Muscle of leg (tissue), 16 donors: ENCODE measurements at places on chromosomes 6 and 20.

DNA sequence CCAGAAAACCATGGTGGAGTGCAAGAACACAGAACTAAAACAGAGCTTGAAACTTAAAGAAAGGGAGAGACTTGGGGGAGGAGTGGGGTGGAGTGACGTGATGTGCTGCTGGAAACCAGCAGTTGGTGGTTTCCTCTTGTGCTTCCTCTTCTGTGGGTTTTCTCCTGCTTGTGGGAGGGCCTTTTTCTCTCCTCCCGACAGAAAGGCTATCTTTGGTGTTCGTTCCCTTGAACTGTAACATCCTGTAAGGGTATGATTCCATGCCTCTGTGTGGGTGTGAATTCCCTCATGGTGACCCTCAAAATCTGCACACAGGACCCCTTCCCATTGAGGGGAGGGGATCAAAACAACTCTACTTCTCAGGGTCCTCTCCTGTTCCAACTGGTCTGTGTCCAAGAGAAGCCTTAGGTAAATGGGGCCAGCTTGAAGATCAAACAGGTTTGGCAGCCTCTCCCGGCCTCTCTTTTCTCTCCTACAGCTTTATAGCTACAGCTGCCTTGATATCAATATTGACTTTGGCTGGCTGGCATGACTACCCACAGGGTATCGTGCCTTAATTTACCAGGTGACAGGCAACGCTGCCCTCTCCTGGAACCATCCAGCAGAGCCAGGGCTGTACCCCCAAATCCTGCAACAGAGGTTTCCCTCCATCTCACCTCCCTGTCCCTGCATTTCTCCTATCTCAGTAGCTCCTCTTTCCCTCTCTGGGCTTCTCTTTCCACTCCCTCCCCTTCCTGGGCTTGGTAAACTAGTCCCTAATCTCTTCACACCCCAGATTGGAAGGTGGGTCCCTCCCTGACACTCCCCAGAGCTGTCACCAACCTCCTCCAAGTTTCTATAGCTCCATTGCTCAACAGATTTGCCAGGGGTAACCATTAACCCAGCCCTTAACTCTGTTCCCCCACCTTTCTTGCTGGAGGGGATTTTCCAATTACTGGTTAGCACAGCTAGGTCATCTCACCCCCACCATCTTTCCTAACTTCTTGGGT, 1.5 kb upstream of the MSH5 start:
- peak; percentile 90 for DNase-seq

DNA sequence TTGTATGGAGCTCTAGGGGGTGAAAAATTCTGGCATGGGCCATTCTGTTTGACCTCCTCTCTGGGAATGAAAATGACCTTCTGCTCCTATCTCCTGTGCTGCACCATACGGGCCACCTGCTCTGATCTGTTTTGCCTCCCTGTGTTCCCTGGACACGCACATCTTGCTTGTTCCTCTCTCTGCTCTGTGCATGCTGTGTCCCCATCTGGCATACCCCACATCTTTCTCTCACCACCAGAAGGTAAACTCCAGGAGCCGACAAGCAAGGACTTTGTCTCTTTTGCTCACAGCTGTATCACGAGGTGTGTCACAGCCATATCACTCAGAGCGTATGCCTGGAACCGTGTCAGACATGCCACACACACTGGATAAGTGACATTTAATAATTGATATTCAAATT, 208.4 kb upstream of the DTNBP1 start:
- DNase-seq, result no peak

DNA sequence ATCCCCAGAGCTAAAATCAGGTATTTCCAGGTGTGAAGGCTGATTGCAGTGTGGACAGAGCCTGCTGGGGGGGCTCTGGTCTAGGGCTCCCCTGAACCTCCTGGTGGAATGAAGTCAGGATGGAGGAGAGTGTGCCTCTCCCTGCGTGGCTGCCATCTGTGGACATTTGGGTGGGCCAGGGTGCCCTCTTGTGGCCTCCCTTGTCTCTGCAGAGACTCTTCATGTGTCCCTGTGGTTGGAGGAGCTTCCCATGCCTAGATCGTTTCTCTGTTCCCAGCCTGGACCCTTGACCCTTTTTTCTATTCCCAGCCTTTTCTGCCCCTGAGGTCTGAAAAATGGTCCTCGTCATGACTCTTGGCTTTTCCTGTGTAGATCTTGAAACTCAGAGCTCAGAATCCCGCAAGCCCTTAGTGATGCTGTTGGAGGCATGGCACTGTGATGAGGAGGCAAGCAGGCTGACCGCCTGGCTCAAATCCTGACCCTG, 9.9 kb upstream of the PSMF1 start:
- DNase-seq, result peak; percentile 37

DNA sequence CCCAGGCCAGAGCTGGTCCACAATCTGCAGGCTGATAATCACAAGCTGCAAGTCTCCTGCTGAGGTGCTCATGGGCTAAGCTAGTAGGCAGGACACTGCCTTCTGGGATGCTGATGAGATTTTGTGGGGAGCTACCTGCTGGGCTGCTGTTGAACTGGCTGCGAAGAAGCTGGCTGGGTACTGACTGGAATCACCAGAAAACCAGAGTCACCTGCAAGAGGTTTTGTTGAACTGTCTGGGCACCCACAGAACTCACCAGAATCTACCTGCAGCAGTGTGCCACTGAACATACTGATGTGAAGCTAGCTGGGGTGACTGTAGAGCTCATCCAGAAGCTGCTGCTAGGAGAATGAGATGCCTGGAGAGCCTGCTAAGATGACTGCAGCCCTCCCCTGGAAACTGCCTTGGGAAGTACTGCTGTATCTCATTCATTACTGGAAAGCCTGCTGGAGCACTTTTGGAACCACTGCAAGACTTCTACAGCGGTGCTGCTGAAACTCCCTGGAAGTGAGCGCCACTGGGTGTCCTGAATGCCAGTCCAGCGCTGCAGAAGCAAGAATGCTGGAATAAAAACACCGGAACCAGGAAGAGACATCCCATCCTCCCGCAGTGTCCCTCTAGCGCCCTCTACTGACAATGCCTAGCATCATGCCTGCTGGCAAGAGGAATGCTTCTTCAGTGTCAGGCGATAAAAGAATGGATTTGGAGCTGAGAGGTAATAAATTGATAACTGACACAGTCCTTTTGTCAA, 64.9 kb upstream of the ARHGAP18 start:
- DNase-seq, result peak; percentile 87

GRCh38 chr20:23305098-23305497, 45.5 kb upstream of the NXT1 start:
- no peak for DNase-seq

GRCh38 chr20:58985656-58986055, 4.6 kb downstream of the NELFCD start:
- no peak for DNase-seq

DNA sequence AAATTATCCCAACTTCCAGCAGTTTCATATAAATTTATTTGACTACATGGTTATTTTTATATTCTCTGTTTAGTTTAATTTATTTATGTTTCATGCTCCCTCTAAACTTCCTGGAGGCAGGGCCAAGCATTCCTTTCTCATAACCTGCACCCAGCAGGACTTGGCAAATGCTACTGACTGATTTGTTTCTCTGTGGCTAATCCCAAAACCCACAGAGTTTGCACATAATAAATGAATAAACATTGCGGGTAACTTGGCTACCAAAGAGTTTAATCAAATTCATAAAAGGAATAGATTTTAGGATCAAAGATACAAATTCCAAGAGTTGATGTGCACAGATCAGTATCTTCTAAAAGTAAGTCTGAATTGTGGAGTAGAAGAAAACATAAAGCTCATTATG, 239.5 kb downstream of the SLC35F1 start:
- no peak for DNase-seq

GRCh38 chr20:47164140-47164539, 192.4 kb downstream of the ZMYND8 start:
- DNase-seq, result peak; percentile 64

DNA sequence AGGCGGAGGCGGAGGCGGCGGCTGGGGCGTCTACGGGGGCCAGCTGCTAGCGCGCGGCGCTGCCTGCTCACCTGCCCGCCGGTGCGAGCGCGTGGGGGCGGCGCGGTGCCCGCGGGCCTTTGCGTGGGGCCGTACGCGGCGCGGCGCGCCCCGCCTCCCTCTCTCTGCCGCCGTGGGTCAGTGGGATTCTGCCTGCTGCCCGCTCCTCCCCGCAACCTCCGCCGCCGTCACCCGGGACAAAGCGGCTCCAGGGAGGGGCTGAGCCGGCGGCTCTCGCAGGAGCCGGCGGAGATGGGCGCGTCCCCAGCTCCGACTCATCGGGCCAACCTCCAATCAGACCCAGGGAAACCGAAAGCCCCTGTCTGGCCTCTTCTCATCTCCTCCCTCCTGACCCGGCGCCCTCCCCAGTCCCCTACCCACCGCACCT, at the start of gene RCAN2:
Gene RCAN2 (minus strand): TSS at position 249 of the 427 bp plus-strand sequence.
- peak; percentile 72 for DNase-seq

GRCh38 chr20:49411221-49411925, 71.1 kb downstream of the KCNB1 start:
- no peak for DNase-seq

DNA sequence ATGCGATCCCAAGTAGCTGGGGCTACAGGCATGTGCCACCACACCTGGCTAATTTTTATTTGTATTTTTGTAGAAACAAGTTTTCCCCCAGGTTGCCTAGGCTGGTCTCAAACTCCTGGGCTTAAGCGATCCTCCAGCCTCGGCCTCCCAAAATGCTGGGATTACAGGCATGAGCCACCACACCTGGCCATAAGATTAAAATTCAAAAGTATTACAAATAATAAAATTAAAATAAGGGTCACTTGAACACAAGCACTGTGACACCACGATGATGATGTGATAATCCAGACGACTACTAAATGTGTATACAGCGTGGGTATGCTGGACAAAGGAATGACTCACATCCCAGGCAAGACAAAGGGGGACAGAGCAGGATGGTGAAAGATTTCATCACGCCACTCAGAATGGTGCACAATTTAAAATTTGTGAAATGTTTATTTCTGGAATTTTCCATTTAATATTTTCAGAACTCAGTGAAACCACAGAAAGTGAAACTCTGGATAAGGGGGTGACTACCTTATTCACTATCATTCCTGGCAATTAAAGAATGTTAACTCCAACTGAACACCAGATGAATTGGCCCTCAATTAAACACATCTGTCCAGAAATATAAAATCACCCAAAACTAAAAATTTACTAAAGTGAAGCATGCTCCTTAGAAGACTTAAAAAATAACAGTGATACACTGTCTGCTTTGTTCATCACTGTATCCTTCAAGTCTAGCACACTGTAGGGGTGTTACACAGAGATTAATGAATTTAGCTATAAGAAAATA, 13.1 kb downstream of the B4GALT5 start:
- no peak for DNase-seq

GRCh38 chr6:169189686-169190085, 64.0 kb downstream of the THBS2 start:
- peak; percentile 50 for DNase-seq

DNA sequence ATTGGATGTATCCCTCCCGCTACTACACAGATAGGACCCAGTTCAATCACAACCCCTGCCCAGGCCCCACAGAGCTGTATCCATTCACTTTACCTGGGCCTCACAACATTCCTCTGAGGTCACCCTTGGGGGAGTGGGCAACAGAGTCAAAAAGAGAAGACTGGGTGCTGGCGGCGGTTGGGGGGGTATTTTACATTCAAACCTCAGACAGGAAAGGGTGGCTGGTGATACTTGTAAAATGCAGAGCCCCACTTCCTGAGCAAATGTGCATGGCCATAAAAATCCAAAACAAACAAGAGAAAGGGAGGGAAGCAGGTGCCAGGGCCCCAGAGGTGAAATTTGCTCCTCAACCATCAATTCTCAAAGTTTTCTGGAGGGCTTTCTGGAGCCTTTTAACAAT, 3.5 kb downstream of the LRFN2 start:
- DNase-seq, result no peak

DNA sequence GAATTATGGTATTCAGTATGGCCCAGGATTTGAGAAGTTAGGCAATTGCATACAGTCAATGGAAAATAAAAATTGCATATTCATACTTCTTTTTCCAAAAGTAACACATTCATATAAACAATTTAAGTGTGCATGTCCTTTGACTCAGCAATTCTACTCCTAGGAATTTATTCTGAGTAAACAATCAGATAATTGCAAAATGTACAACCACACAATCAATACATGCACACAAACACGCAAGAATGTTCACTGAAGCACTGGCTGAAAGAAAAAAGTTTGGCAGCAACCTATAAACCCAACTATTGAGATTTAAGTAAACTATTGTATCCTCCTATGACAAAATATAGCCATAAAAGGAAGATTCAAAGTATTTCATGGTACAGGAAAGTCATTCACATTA, 1.6 kb downstream of the CYP39A1 start:
- DNase-seq, result no peak
